ENCODE measurements at places on chromosomes 3 and 15. TPM values are rescaled to one million over a fixed set of nuclear protein-coding genes. Genes with fewer than 3 reads are reported as not detected.

- no peaks in the 10 kb centered on the region for H3K27me3 ChIP-seq
- H3K4me1 ChIP-seq: no peaks in the 10 kb centered on the region
- H3K27ac ChIP-seq: no peak overlapping the region
- no peaks in the 10 kb centered on the region for H3K36me3 ChIP-seq
- H3K4me3 ChIP-seq: no peak overlapping the region
Observed at GRCh38 chr3:85864896-85865295, 906.1 kb downstream of the CADM2 start.

GRCh38 chr3:47912006-47912504 lies 104.2 kb downstream of the MAP4 start:
- H3K4me1 ChIP-seq: no peaks in the 10 kb centered on the region
- no peak for DNase-seq
- peaks cover 29% of the 10 kb centered on the region for H3K36me3 ChIP-seq
- no peak overlapping the region for H3K27ac ChIP-seq
- H3K27me3 ChIP-seq: no peaks in the 10 kb centered on the region

DNA sequence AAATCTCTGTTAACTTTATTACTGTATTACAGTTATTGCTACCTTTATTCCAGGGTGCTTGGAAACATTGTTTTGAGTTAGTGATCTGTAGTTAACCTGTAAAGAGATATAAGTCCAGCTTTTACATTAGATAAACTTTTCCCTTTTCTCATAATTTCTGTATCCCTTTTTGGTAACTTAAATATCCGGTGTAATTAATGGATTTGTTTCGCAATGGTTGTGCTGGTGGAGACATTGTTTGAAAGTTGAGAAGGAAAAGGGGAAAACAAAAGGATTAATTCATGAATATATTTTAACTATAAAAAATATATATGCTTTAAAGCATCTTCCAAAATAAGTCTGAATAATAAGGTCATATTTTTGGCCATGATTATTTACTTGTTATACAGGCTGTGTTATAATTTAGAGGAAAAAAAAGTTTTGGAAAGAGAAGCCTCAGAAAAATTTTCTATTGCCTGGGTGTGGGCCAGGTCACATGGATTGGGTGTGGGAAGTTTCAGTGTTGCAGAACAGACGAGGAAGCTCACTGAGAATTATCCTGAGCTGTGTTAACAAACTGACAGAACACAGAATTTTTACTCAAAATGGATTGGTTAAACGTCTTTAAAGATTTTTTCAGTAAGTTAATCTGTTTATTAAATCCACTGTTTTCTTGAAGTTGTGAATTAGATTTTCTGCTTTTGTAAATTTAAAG lies 27.7 kb upstream of the IL20RB start:
- H3K27me3 ChIP-seq: no peaks in the 10 kb centered on the region
- peaks cover 66% of the 10 kb centered on the region for H3K4me1 ChIP-seq
- H3K4me3 ChIP-seq: no peak overlapping the region
- peaks cover 9% of the 10 kb centered on the region for H3K36me3 ChIP-seq
- no peak for DNase-seq

GRCh38 chr15:69760258-69760845 lies 307.7 kb downstream of the RPLP1 start:
- H3K27me3 ChIP-seq: peaks cover 31% of the 10 kb centered on the region
- peak overlapping the region; percentile 72 for H3K4me3 ChIP-seq
- H3K4me1 ChIP-seq: peaks cover 61% of the 10 kb centered on the region
- no peaks in the 10 kb centered on the region for H3K36me3 ChIP-seq

GRCh38 chr3:164250923-164251322 lies 827.4 kb downstream of the SI start:
- DNase-seq: no peak
- no peak overlapping the region for H3K27ac ChIP-seq
- H3K27me3 ChIP-seq: peaks cover 3% of the 10 kb centered on the region
- H3K36me3 ChIP-seq: no peaks in the 10 kb centered on the region

DNA sequence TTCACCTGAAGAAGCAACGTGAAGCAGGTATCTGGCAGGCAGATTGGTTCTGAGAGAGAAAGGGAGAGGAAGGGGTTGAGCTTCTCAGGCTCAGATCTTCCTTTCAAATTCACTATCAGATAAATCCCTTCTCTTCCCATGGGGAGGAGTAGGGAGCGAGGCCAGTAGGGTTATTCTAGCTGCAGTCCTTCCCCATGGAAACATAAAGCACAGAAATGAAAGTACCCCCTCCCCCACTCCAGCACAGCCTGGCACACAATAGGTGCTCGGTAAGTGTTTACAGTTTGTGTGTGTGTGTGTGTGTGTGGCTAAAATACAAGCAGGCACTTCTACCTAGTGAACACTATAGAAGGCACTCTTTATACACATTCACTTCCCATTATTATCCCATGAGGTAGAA lies 20.8 kb upstream of the VPS8 start:
- peaks cover 18% of the 10 kb centered on the region for H3K4me1 ChIP-seq
- H3K27ac ChIP-seq: no peak overlapping the region
- H3K27me3 ChIP-seq: no peaks in the 10 kb centered on the region
- no peak overlapping the region for H3K4me3 ChIP-seq
- no peaks in the 10 kb centered on the region for H3K36me3 ChIP-seq
- no peak for DNase-seq

DNA sequence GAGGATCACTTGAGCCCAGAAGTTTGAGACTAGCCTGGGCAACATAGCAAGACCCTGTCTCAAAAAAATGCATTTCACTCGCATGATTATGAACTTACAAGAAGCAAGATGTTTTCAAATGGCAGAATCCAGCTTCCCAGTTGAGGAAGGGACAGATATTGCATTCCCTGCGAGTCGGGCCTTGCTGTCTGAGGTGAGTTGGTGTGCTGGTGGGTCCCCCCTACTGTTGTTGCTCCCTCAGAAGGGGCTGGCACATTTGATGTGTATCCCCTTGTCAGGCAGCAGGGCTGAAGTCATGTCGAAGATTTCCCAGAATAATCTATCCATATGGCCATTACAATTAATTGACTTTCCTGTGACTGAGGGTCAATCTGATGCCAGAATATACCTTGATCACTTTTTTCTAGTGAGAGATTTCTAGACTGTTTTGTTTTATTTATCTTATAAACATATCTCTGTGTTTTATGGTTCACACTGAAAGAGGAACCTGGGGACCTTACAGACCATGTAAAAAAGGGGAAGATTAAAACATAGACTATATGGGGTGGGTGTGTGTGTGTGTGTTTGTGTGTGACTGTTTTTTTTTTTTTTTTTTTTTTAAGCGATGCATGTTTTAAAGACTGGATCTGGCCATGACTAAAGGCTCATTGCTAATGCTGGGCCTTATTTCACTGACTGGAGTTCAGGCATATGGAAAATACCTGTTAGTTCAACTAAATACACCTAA lies 112.1 kb upstream of the MRPS22 start:
- H3K27ac ChIP-seq: no peak overlapping the region
- no peaks in the 10 kb centered on the region for H3K36me3 ChIP-seq

- peak overlapping the region; percentile 52 for H3K27ac ChIP-seq
- peaks cover 19% of the 10 kb centered on the region for H3K4me1 ChIP-seq
- peak; percentile 19 for DNase-seq
- H3K36me3 ChIP-seq: no peaks in the 10 kb centered on the region
- no peak overlapping the region for H3K4me3 ChIP-seq
Observed at GRCh38 chr3:177281292-177282118, 84.2 kb upstream of the TBL1XR1 start.

- no peaks in the 10 kb centered on the region for H3K4me1 ChIP-seq
- no peak for DNase-seq
- no peak overlapping the region for H3K4me3 ChIP-seq
- H3K27me3 ChIP-seq: no peaks in the 10 kb centered on the region
Observed at GRCh38 chr3:151395806-151396205, 11.3 kb upstream of the P2RY12 start.

DNA sequence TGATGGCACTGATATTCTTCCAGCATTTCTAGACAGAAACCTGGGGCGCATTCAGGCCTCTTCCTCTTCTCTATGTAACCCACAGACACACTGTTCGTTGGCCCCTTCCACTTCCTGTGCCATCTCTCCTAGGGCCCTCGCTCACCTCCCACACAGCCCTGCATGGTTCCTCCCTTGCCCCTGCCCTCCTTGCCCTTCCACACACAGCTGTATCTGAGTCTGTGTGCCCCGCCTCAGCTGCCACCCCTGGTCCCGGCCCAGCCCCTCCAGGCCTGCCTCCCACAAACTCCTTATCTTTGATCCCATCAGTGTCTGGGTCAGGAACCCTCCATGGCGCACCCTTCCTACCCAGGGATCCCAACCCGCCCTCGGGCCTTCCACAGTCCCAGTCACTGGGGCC lies 37.9 kb downstream of the RAB6B start:
- peaks cover 3% of the 10 kb centered on the region for H3K27me3 ChIP-seq
- no peak overlapping the region for H3K4me3 ChIP-seq
- no peaks in the 10 kb centered on the region for H3K36me3 ChIP-seq

DNA sequence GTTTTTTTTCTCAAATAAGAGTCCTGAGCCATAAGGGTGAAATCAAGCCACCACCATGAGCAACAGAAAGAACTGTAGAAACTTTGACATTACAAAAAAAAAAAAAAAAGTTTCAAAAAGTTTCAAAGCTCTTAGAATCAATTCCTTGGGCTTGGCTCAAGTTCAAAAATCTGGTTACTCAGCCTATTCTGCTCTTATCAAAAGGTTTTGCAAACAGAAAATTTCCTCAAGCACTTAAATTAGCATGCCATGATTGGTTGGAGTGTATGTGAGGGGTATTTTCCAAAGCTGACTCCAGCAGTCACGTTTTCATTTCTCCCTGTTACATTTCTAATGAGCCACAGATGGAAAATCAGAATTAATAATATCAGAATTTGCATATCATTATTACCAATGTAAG lies 12.1 kb upstream of the PEX5L start:
- H3K27ac ChIP-seq: no peak overlapping the region
- no peaks in the 10 kb centered on the region for H3K36me3 ChIP-seq
- H3K4me1 ChIP-seq: no peaks in the 10 kb centered on the region
- H3K4me3 ChIP-seq: no peak overlapping the region

DNA sequence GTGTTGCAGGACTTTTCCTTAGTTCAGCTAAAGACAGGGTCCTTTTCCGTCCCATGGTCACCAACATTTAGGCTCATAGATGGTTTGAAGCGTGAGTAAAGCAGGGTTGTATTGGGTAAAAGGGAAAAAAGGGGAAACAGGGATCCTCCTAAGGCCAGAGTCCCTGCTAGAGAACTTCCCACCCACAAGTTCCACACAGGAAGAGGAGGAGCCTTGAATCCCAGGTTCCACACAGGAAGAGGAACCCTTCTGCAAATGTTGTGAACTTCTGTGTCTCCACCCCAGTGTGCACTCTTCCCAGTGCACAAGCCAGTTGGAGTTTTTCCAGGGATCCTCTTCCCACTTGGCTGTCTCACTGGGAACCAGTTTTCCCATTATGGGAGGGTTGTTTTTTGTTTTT lies 27.6 kb upstream of the ATP8B4 start:
- H3K27me3 ChIP-seq: no peaks in the 10 kb centered on the region
- H3K4me1 ChIP-seq: no peaks in the 10 kb centered on the region

GRCh38 chr15:76197703-76198455 lies 113.4 kb downstream of the ETFA start:
- no peaks in the 10 kb centered on the region for H3K36me3 ChIP-seq
- no peaks in the 10 kb centered on the region for H3K4me1 ChIP-seq
- H3K4me3 ChIP-seq: no peak overlapping the region
- no peak overlapping the region for H3K27ac ChIP-seq

DNA sequence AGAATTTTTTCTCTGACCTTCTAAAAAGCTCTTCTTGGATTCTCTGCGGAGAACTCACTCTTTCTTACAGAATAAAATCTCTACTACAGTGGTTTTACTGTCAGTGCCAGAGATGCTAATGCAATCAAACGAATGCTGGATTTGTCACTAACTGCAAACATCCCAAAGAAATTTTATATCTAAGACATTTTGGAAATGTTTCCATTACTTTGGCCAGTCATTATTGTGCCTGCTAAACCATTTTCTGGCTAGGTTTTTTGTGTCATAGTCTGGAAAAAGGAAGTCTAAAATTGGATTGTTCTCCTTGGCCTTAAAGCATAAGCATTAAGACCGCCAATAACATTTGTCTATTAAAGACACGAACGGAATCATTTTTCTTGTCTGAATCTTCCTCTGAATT lies 54.0 kb downstream of the PLOD2 start:
- no peak for DNase-seq
- H3K27me3 ChIP-seq: peaks cover 2% of the 10 kb centered on the region
- H3K36me3 ChIP-seq: no peaks in the 10 kb centered on the region
- H3K4me1 ChIP-seq: no peaks in the 10 kb centered on the region

DNA sequence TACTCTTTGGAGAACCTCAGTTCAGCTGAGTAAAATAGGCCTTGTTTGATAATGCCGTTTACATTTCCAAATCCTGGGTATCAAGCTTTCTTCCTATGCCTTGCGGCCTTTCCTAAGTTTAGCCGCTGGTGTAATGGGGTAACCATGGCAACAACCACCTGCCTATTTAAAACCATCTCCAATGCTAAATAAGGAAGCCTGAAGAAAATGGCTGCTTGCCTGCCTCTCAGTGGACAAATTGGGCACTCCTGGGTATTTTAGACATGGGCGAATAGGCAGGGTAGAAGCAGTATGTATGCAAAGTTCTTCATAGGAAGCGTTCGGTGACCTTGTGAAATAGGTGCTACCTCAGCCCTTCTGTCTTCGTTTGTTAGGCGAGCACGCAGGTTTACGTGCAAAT lies 122.7 kb downstream of the DGKG start:
- DNase-seq: no peak
- peaks cover 4% of the 10 kb centered on the region for H3K4me1 ChIP-seq
- H3K36me3 ChIP-seq: no peaks in the 10 kb centered on the region
- no peak overlapping the region for H3K27ac ChIP-seq
- H3K27me3 ChIP-seq: peaks cover 6% of the 10 kb centered on the region

DNA sequence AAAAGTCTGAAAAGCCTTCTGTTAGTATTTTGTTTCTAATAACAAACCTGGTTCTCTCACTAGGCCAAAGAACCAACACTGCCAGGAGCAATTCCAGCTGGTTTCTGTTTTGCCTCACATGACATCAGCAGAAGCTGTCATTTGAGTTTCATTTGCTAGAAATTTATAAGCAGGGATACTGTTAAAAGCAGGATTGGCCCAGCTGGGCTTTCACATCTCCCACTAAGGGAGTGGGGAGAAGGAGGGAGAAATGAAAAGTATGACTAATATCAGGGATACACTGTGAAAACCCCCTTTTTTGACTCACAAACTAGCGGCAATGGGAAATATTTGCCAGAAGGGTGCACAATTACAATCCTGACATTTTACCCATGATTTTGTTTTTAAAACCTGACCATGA lies 5.3 kb downstream of the CCDC80 start:
- H3K27me3 ChIP-seq: no peaks in the 10 kb centered on the region
- no peak overlapping the region for H3K4me3 ChIP-seq
- no peak overlapping the region for H3K27ac ChIP-seq
- no peaks in the 10 kb centered on the region for H3K4me1 ChIP-seq
- DNase-seq: no peak
- no peaks in the 10 kb centered on the region for H3K36me3 ChIP-seq

DNA sequence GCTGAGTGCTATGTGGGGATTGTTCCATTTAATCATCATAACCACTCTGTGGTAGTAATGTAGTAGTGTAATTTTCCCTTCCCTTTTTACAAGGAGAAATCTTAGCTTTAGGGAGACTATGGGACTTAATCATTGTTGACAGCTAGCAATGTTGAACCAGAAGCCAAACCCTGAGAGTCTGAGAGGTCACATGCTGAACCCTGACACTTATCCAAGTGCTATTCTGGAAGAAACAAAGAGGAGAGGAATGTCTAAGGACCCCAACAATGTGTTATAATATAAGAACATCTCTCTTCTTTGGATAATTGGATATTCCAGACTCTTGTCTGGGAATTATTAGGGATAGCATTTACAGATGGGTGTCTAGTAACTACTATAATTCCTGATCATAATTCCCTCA lies 58.4 kb downstream of the GAP43 start:
- no peak overlapping the region for H3K4me3 ChIP-seq
- H3K36me3 ChIP-seq: no peaks in the 10 kb centered on the region
- DNase-seq: no peak
- H3K27ac ChIP-seq: no peak overlapping the region

The TMEM108 gene
- polyA plus RNA-seq: not detected

The GAP43 gene
- not detected for polyA plus RNA-seq

The VPS39 gene
- polyA plus RNA-seq: 44.9 TPM

The ROBO2 gene
- polyA plus RNA-seq: not detected

The PDIA5 gene
- 1.3 TPM for polyA plus RNA-seq

The KLF15 gene
- not detected for polyA plus RNA-seq
